Right lobe of liver (tissue), 6 donors: ENCODE measurements at places on chromosomes 1 and 21. TPM values are rescaled to one million over a fixed set of nuclear protein-coding genes. Genes with fewer than 3 reads are reported as not detected.

NTMT2 gene
- not detected for total RNA-seq

LIPI gene
- not detected for total RNA-seq

HHAT gene
- 2.3 TPM for total RNA-seq

C8A gene
- total RNA-seq: 301 TPM

COQ8A gene
- 69.4 TPM for total RNA-seq

IL19 gene
- total RNA-seq: not detected

LAD1 gene
- total RNA-seq: 20.3 TPM

ACTL8 gene
- total RNA-seq: not detected

TMEM53 gene
- 31.0 TPM for total RNA-seq

SH2D5 gene
- total RNA-seq: not detected

FCRL5 gene
- total RNA-seq: 0.15 TPM

LCE2A gene
- not detected for total RNA-seq
